Stomach (tissue), 19 donors: ENCODE measurements at places on chromosomes 3 and 15.
A peak's percentile ranks its signal among the peaks of the same experiment; 100 is the strongest.

DNA sequence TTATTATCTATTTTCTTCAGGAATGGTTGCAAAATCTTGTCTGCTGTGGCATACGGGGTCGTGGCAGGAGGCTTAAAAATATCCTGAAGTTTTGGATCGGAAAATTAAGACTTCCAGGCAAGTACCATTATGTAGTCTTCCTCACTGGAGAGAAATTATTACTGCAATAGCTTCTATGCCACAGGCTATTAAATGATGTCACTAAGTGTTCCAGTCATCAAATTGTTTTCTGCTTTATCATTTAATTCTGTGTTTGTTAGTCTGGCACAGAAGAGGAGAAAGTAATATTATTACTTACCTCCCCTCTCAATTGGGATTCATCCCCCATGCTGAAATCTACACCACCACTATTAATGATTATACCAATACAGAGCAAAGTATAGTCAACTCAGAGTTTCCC lies 378.2 kb upstream of the ALCAM start:
- H3K36me3 ChIP-seq, result no peaks in the 10 kb centered on the region
- no peaks in the 10 kb centered on the region for H3K4me1 ChIP-seq
- H3K27ac ChIP-seq, result no peak overlapping the region
- H3K4me3 ChIP-seq, result no peak overlapping the region

- no peak for DNase-seq
- H3K4me3 ChIP-seq, result no peak overlapping the region
These were observed 124.0 kb downstream of the ADAMTS9 start for GRCh38 chr3:64563751-64564150.

DNA sequence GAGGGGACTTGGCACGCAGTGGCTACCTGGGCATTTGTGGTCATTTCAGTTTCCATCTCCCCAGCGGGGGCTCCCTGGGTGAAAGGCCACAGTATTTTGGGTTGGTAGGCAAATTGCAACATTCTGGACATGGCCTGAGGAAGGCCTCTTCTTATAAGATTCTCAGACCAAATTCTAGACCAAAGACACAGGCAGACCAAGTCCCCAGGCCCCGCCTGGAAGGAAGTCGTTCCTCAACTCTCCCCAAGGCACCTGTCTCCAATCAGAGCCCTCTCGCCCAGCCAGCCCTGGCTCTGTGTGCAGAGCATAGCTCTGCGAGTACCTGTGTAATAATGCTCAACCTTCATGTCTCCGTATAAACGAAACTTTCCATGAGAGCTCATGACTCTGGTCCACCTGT lies 53.1 kb downstream of the GRIP2 start:
- no peak overlapping the region for H3K27ac ChIP-seq
- peaks cover 6% of the 10 kb centered on the region for H3K4me1 ChIP-seq
- H3K27me3 ChIP-seq, result no peaks in the 10 kb centered on the region
- no peak overlapping the region for H3K4me3 ChIP-seq

GRCh38 chr3:178284181-178284580 lies 252.1 kb upstream of the KCNMB2 start:
- no peak overlapping the region for H3K27ac ChIP-seq
- DNase-seq, result no peak
- H3K27me3 ChIP-seq, result no peaks in the 10 kb centered on the region
- no peaks in the 10 kb centered on the region for H3K36me3 ChIP-seq
- H3K4me3 ChIP-seq, result no peak overlapping the region

GRCh38 chr15:90054618-90055097 lies 47.6 kb downstream of the IDH2 start:
- H3K36me3 ChIP-seq, result no peaks in the 10 kb centered on the region
- no peaks in the 10 kb centered on the region for H3K27me3 ChIP-seq
- H3K27ac ChIP-seq, result no peak overlapping the region
- peaks cover 16% of the 10 kb centered on the region for H3K4me1 ChIP-seq
- DNase-seq, result peak; percentile 73

GRCh38 chr3:50231581-50231980 lies 4.4 kb upstream of the GNAI2 start:
- H3K36me3 ChIP-seq, result no peaks in the 10 kb centered on the region
- no peaks in the 10 kb centered on the region for H3K27me3 ChIP-seq
- peaks cover 32% of the 10 kb centered on the region for H3K4me1 ChIP-seq
- H3K27ac ChIP-seq, result no peak overlapping the region

- no peaks in the 10 kb centered on the region for H3K27me3 ChIP-seq
- H3K4me3 ChIP-seq, result no peak overlapping the region
- no peak for DNase-seq
- no peaks in the 10 kb centered on the region for H3K36me3 ChIP-seq
These were observed 471.8 kb downstream of the GRM7 start for GRCh38 chr3:7332696-7333095.

DNA sequence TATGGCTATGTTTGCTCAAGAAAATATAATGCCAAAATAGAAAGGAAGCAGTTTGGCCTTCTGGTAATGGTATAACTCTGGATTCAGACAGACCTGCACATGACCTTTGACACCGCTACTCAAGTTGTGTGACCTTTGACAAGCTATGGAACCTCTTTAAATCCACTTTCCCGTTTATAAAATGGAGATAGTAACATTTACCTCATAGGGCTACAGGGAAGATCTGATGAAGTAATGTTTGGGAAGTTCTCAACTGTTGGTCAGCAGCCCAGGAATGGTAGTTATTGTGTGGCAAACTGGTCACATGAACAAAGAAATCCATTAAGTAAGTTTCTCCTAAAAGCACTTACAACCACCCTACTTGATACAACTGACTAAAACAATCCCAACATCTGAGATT lies 95.1 kb upstream of the PHLDB2 start:
- no peaks in the 10 kb centered on the region for H3K36me3 ChIP-seq
- no peak overlapping the region for H3K4me3 ChIP-seq
- no peak overlapping the region for H3K27ac ChIP-seq
- peak; percentile 37 for DNase-seq

GRCh38 chr3:90080988-90081387 lies 973.6 kb downstream of the EPHA3 start:
- H3K27ac ChIP-seq, result no peak overlapping the region
- H3K27me3 ChIP-seq, result no peaks in the 10 kb centered on the region
- no peaks in the 10 kb centered on the region for H3K36me3 ChIP-seq
- no peak overlapping the region for H3K4me3 ChIP-seq
- no peak for DNase-seq

DNA sequence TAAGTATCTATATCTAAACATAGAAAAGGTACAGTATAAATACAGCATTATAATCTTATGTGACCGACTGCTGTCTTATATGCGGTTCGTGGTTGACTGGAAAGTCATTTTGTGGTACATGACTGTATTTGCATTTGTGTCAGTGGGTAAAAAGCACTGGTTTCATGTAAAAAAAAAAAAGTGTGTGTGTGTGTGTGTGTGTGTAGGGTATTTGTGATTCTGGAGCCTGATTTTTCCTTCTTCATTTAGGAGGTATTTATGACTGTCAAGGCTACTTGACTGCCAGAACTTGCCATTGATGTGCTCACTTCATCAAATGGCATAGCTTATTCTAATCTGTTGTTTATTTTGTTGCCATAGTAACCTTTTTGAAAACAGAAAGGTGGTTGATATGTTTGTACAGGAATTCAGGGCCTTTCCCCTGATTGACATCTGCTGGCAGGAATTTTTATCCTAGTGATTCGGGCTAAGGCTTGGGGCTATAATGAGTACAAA lies 63.2 kb downstream of the AKAP13 start:
- H3K4me1 ChIP-seq, result peaks cover 16% of the 10 kb centered on the region
- no peak for DNase-seq
- no peaks in the 10 kb centered on the region for H3K27me3 ChIP-seq
- H3K27ac ChIP-seq, result no peak overlapping the region
- no peak overlapping the region for H3K4me3 ChIP-seq
- no peaks in the 10 kb centered on the region for H3K36me3 ChIP-seq

DNA sequence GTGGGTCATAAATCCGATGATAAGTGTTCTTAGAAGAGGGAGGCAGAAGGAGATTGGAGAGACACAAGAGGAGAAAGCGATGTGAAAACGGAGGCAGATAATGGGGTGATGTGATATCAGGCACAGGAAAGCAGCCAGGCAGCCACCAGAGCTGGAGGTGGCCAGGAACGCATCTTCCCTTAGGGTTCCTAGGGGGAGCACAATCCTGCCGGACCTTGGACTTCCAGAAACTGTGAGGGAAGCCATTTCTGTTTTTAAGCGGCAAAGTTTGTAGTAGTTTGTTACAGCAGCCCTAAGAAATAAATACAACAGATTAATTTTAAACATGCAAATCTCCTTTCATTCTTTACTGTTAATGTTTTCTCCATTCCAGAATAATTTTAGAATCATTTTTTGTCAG lies 259.9 kb upstream of the TMC3 start:
- no peaks in the 10 kb centered on the region for H3K36me3 ChIP-seq

DNA sequence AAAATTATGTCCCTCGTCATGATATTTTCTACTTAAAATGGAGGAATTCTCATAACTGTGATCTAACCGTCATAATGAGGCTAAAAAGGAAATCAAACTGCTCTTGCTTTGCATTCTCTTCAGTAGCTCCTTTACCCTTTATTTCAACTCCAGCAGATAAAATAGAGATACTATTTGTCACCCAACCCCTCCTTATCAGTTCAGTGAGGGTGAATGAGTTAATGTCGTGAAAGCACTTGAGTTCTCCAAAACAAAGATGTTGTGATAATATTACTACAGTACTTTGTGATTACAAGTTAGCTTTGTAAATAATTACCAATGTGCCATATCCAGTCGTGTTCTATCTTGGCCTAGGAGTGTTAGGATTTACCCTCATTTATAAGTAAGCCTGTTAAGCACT lies 63.4 kb upstream of the ANKRD28 start:
- peak overlapping the region; percentile 94 for H3K4me3 ChIP-seq
- DNase-seq, result peak; percentile 5
- no peaks in the 10 kb centered on the region for H3K36me3 ChIP-seq
- H3K4me1 ChIP-seq, result peaks cover 36% of the 10 kb centered on the region
- H3K27me3 ChIP-seq, result no peaks in the 10 kb centered on the region
- H3K27ac ChIP-seq, result no peak overlapping the region

- DNase-seq, result no peak
- no peak overlapping the region for H3K27ac ChIP-seq
- H3K4me1 ChIP-seq, result no peaks in the 10 kb centered on the region
- no peak overlapping the region for H3K4me3 ChIP-seq
- H3K36me3 ChIP-seq, result no peaks in the 10 kb centered on the region
These were observed 612.2 kb downstream of the RBMS3 start for GRCh38 chr3:29892976-29893554.

GRCh38 chr15:98842973-98843285 lies 164.7 kb downstream of the PGPEP1L start:
- DNase-seq, result no peak
- no peaks in the 10 kb centered on the region for H3K27me3 ChIP-seq
- no peaks in the 10 kb centered on the region for H3K36me3 ChIP-seq
- no peak overlapping the region for H3K27ac ChIP-seq

- no peak overlapping the region for H3K4me3 ChIP-seq
- no peaks in the 10 kb centered on the region for H3K27me3 ChIP-seq
- H3K4me1 ChIP-seq, result no peaks in the 10 kb centered on the region
- H3K27ac ChIP-seq, result no peak overlapping the region
- no peak for DNase-seq
- H3K36me3 ChIP-seq, result no peaks in the 10 kb centered on the region
These were observed 236.6 kb downstream of the SOX2 start for GRCh38 chr3:181948286-181948685.

DNA sequence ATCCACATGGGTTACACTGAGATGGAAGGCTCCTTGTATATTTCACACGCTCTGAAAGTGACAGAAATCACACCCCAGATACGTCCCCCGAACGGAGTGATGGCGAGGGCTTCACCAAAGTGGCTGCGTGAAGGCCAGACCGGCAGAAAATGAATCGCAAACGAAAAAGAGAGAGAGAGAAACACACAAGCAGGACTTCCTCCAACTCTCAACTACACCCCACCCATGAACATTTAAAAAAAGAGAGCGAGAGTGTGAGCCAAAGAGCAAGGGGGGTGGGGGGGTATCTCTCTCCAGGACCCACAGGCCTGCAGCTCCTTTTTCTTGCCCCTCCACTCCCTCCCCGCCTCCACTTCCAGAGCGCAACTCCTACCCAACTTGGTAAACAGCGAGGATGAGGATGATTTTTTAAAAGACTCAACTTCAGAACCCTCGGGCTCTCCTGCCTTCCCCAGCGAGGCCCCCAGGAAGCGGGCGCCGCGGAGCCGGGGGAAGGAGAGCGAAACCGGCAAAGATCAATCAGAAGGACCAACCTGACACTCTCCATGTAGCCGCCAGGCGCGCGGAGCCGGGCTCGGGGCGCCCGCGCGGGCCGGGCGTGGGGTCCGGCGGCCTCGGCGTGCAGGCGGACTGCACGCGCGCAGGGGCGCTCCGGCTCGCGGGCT lies 519.1 kb downstream of the FOXP1 start:
- peak overlapping the region; percentile 66 for H3K4me3 ChIP-seq
- peak overlapping the region; percentile 99 for H3K27ac ChIP-seq
- no peaks in the 10 kb centered on the region for H3K27me3 ChIP-seq

GRCh38 chr15:101003706-101004105 lies 84.5 kb downstream of the LRRK1 start:
- H3K4me1 ChIP-seq, result peaks cover 11% of the 10 kb centered on the region
- no peak overlapping the region for H3K27ac ChIP-seq
- H3K36me3 ChIP-seq, result peaks cover 10% of the 10 kb centered on the region

DNA sequence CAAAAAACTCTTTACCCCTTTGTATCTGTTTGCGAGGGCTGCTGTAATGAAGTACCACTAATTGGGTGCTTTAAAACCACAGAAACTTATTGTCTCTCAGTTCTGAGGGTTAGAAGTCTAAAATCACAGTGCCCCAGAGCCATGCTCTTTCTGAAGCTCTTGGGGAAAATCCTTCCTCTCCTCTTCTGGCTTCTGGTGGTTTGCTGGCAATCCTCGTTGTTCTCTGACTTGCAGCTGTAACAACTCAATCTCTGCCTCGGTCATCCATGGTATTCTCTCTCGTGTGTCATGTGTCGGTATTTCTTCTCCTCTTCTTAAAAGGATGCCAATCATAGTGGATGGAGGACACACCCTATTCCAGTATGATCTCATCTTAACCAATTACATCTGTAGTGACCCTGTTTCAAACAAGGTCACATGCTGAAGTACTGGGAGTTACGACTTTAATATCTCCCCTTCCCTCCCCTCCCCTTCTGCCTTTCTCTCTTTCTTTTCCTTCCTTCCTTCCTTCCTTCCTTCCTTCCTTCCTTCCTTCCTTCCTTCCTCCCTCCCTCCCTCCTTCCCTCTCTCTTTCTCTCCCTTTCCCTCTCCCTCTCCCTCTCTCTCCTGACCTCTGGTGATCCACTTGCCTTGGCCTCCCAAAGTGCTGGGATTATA lies 6.5 kb upstream of the ARL8B start:
- H3K4me3 ChIP-seq, result no peak overlapping the region
- no peaks in the 10 kb centered on the region for H3K4me1 ChIP-seq
- no peaks in the 10 kb centered on the region for H3K27me3 ChIP-seq
- H3K27ac ChIP-seq, result no peak overlapping the region
- DNase-seq, result no peak

- H3K27ac ChIP-seq, result no peak overlapping the region
- H3K27me3 ChIP-seq, result no peaks in the 10 kb centered on the region
- H3K36me3 ChIP-seq, result peaks cover 41% of the 10 kb centered on the region
These were observed 3.7 kb downstream of the GHRL start for GRCh38 chr3:10289077-10289476.
